ENCODE measurements at places on chromosomes 4 and X.

DNA sequence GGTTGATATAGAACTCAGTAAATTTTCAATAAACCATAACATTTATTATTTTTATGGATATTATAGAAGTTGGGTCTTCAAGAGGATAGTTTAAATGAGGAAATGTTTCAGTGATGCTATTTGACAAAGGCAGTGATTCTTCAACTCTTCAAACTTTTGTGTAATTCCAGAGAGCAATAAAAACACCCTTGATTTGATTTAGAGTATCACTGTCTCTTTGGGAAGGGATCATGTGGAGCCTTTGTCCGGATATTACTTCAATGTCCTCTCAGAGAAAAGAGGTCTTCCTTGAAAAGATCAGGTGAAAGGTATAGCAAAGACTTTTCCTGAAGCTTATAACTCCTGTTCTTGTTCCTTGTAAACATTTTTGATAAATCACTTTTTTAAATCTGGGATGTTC, 23.3 kb downstream of the GLRA3 start:
- no peak for DNase-seq

- DNase-seq: no peak
These were observed 1.6 kb upstream of the F8 start for GRCh38 chrX:155023907-155024833.

DNA sequence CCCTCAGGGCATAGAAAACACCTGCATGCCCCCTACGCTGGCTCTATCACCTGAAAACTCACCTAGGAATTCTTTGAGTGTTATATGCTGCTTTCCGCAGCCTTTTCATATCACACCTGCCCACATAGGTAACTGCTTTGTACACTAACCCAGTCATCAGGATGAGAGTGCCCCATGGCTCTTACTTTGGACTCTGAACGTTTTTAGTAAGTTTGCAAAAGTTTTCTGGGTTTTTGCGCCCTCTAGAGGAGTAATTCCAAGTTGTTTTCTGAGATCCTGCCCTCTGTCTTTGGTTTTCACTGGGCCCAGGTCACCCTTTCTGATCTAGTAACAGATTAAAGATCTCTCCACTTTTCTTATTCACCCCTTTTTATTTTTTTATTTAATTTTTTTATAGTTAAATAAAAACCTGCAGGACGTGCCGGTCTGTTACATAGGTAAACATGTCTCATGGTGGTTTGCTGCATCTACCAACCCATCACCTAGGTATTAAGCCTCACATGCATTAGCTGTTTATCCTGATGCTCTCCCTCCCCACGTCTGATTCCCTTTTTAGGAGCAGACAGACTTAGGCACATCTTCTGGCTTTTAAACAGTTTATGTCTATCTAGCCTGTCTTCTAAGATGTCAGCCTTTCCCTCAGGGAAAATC, 139.2 kb downstream of the NWD2 start:
- DNase-seq: no peak

DNA sequence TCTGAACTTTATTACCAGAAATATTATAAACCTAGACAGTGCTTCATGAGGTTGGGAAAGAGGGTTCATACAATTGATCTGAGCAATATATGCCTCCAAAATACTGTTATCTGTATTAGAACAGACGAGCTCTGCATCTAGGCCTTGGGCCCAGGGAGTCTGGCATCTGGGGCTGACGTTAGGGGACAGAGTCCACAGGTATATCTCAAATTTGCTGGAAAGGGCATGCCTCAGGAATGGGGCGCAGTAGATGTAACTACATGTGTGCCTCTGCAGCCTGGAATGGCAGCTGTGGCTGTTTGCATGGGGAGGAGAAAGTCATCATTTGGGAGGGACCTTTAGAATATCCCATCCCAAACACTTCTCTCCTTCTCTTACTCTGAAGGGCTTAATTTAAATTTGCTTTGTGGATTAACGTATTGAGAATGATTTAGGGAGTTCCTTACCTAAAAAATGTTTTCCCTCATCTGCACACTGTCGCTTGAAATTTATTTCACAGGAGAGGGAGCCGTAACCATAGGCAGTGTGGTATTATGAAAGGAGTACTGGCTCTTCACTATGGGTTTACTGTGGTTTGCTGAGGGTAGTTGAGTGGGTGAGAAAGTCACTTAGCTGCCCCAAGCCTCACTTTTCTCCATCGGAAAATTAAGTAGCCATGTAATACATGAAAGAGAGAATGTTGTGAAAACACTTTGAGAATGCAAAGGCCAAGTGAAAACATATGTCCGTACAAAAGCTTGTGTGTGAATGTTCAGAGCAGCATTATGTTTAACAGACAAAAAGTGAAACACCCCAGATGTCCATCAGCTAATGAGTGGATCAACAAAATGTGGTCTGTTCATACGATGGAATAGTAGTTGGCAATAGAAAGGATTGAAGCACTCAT, 5.9 kb downstream of the ADD1 start:
- DNase-seq: no peak

Data from stimulated activated CD4-positive, alpha-beta T cell treated with anti-CD3 and anti-CD28 coated beads, TNF-alpha, amount 100 ng/mL, for 4 hours (primary cell).